CD4-positive, alpha-beta memory T cell (primary cell): ENCODE measurements at places on chromosomes 13 and 19. TPM values are rescaled to one million over a fixed set of nuclear protein-coding genes. Genes with fewer than 3 reads are reported as not detected.

- no peak for DNase-seq
These were observed 91.1 kb downstream of the RNASEH2B start for GRCh38 chr13:51000571-51001260.

DNA sequence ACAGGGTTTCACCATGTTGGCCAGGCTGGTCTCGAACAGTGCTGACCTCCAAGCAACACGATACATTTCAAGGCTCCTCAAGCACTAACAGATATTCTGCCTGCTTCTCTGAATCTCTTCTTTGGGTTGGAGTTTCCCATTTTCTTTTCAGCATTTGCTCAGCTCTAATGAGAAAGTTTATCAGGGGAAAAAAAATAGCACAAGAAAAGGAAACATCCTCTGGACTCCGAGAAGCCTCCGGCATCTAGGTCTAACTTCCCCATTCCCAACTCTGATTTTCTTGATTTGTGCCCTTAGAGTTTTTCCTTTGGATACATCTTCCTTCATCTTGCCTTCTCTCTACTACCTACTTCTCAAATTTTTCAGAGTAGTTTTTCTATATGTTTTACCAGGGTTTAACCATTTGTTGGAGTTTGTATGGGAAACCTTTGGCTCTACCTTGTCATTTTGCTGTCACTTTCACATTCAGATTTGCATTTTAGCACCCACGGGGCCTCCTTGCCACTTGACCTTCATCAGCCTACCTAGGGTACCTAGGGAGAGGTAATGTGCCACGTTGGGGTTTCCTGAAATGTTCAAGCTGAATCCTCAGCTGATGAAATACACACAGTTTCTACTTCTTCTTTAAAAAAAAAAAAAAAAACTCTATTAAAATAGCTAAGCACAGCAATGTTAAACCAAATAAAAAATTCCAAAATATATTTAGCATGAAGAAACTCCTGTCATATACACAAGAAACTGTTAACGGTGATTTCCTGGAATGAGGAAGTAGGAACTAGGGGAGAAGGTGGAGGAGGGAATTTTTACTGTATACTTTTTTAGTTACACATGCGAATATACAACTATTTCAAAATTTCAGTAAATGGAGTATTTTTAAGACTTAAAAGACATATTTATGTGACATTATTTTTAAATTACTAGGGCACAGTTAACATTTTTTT lies 5.1 kb upstream of the USP12 start:
- DNase-seq: no peak

- peak; percentile 57 for DNase-seq
These were observed 16.9 kb upstream of the AP1M2 start for GRCh38 chr19:10603873-10604459.

Gene ZNF132
- 11.7 TPM for total RNA-seq

GRCh38 chr13:45921162-45921736 lies 69.7 kb upstream of the SIAH3 start:
- no peak for DNase-seq

DNA sequence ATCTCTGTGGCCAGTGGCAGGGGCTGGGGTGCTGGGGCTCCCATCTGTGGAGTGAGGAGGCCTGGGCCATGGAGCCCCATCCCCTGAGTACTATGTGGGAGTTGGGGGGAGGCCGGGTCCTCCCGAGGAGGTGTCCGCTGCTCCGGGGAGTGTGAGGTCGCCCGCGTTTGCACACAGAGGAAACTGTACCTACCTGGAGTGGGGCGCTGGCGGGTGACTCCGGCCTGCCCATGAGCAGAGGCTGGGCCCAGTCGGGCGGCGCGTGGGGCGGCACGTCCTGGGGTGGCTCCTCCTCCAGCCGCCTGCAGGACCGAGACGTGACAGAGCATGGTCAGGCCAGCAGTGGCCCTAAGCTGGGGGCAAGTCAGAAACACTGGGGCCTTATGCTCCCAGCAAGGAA lies 33.8 kb upstream of the MATK start:
- no peak for DNase-seq

GRCh38 chr19:43407416-43408005 lies 7.2 kb upstream of the TEX101 start:
- no peak for DNase-seq

Gene MADCAM1
- total RNA-seq: 1.5 TPM

GRCh38 chr19:28489126-28489660 lies 723.8 kb downstream of the UQCRFS1 start:
- DNase-seq: no peak

DNA sequence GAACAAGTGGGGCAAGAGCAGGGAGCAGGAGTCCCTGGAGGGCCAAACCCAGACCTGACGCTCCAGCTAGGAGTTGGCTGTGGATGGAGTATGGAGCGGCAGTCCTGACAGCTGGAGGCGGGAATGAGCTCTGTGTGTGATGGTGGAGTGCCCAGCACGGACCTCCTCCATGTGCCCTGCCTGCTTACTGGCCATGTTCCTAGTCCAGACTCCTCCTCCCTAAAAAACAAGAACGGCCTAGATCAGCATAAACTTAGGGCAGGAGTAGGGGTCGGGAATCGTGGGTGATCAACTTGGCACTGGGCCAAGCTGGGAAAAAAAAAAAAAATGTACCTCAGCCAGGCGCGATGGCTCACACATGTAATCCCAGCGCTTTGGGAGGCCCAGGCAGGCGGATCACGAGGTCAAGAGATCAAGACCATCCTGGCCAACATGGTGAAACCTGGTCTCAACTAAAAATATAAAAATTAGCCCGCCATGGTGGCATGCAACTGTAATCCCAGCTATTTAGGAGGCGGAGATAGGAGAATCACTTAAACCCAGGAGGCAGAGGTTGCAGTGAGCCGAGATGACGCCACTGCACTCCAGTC lies 29.5 kb downstream of the LTBP4 start:
- no peak for DNase-seq

- peak; percentile 53 for DNase-seq
These were observed 1.7 kb downstream of the PRR12 start for GRCh38 chr19:49592486-49593232.

Gene TPTE2
- not detected for total RNA-seq

GRCh38 chr19:3821857-3822364 lies 35.7 kb upstream of the MATK start:
- DNase-seq: peak; percentile 88

GRCh38 chr13:94119360-94119936 lies 360.0 kb downstream of the DCT start:
- DNase-seq: no peak

DNA sequence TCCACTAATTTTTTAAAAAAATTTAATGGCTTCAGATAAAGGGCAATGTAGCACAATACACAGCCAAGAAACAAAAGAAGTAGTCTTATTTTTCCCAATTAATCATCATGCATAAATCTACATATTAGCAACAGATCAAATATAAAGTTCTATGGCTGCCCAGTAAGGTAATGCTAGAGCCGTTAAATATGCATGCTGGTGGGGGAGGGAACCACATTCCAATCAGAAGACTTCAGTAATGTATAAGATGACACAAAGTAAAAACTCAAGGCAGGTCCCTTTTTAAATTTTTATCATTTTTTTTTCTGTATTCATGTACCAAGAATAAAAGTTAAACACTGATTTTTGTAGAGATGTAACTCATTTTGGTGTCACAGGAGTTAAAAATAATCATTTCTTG lies 62.0 kb downstream of the MPHOSPH8 start:
- no peak for DNase-seq

DNA sequence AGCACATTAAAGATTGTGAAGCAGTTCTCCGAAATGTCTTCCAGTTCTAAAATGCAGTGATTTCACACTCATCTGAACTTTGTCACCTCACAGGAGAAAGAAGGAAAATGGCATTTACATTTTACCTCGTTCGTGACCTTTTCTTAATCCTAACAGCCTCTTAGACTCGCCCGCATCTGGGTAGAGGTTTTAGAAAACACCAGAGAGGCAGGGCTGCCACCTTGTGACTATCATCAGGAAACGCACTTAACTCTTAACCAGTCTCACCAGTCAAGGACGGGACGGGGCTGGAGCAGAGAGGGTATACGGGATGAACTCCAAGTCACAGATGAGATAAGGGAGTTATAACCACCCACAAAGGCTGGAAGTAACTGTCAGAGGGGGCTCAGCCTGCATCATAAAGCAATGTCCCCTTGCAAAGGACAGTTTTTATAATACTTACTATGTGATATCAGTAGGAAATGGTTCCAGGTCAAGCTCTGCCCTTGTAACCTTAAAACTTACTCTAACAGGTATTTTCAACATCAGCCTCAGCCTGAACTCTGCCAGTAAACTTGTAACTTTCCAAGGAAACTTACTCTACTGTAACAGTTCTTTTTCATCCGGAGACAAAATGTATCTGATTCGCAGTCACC lies 8.6 kb upstream of the CEACAM6 start:
- peak; percentile 50 for DNase-seq

DNA sequence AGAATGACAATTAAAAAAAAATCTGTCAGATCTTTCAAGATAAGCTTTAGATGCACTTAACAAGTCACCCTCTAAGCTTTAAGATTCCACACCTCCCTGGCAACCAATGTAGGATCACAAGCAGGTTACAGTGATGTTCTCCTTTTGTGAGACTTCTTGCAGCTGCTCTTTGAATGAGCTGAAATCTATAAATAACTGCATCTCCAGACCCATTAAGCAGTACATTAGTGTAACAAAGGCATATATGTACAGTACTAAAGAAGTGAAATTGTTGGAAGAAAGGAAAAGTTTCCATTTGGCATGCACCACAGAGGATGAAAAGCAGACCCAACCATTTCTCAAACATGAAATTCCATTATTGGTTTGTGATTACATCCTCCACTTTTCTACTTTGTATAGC lies 364.7 kb downstream of the ENOX1 start:
- DNase-seq: no peak

Gene CBY2
- total RNA-seq: 0.61 TPM

- no peak for DNase-seq
These were observed 8.8 kb upstream of the GIPR start for GRCh38 chr19:45659096-45659729.

GRCh38 chr13:74438901-74439300 lies 304.7 kb upstream of the KLF12 start:
- no peak for DNase-seq

- DNase-seq: no peak
These were observed 599 bp downstream of the C19orf12 start for GRCh38 chr19:29714371-29714952.

DNA sequence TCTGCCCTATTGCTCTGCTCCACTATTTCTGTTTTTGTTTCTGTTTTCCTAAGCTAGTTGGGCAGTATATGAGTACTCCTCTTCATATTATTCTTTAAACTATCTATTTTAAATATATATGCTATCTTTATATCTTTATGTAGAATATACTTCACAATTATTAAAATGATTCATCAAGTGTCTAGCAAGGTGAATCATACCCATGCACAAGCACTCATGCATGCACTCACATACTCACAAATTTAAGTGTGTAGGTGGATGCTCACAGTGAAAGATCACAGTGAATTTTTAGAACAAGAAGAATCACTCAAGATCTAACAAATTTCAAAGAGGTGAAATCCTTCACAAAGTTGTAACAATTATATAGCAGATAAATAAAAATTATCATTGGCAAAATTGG lies 435.6 kb upstream of the SLITRK5 start:
- no peak for DNase-seq

- DNase-seq: no peak
These were observed 86.2 kb downstream of the STARD13 start for GRCh38 chr13:33199289-33199850.

- no peak for DNase-seq
These were observed 1369.9 kb downstream of the EFNB2 start for GRCh38 chr13:105165449-105166125.

GRCh38 chr13:46229251-46229650 lies 17.5 kb downstream of the LRRC63 start:
- DNase-seq: no peak

DNA sequence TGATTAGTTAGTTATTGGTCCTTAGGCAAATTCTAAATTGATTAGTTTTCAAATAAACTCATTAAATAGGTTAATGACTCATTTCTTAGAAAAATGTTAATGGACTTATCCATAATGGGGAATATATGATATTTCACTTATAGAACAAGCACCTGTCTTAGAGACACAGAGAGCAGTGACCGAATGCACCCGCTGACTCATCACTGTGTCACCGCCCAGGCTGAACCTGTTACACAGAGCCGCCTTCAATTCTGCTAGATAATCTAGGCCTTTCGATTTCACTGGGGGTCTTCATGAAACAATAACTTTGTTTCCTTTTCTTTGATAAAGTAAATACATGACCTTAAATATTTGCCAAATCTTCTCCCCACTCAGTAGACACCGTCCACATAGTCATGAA lies 13.1 kb downstream of the IRS2 start:
- DNase-seq: no peak

Gene ZNF221
- 3.2 TPM for total RNA-seq

Gene EDDM13
- total RNA-seq: not detected

GRCh38 chr13:23771552-23771951 lies 117.6 kb downstream of the MIPEP start:
- no peak for DNase-seq
